ENCODE measurements at places on chromosomes 2 and 18. TPM values are rescaled to one million over a fixed set of nuclear protein-coding genes. Genes with fewer than 3 reads are reported as not detected.

Gene TNFRSF11A
- 6.3 TPM for total RNA-seq

Gene IL1RN
- 5.0 TPM for total RNA-seq

Gene VWC2L
- total RNA-seq: not detected

DNA sequence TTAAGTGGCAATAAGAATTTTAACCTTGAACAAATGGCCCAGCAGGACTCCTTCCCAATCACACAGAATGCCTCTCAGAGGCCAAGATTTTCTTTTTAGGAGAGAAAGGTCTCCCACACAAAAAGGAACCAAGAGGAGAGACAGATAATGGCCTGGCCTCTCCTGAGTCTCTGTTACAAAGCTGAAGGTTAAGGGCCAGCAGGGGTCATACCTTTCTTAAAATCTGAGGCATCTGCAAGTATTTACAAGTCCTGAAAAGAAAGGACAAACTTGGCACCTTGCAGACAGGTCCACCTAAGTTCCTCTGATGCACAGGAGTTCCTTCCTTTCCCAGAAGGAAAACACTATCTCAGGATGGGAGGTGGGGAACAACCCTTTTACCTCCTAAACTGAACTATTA is 142.3 kb downstream of the TMEM163 start:
- DNase-seq: no peak
- H3K27me3 ChIP-seq: no peaks in the 10 kb centered on the region
- no peak overlapping the region for H3K4me3 ChIP-seq
- no peaks in the 10 kb centered on the region for H3K36me3 ChIP-seq
- H3K27ac ChIP-seq: no peak overlapping the region

GRCh38 chr2:46485002-46485401 is 5.6 kb downstream of the TMEM247 start:
- no peak overlapping the region for H3K27ac ChIP-seq
- H3K36me3 ChIP-seq: no peaks in the 10 kb centered on the region
- no peak overlapping the region for H3K4me3 ChIP-seq
- peaks cover 24% of the 10 kb centered on the region for H3K4me1 ChIP-seq
- H3K27me3 ChIP-seq: no peaks in the 10 kb centered on the region

DNA sequence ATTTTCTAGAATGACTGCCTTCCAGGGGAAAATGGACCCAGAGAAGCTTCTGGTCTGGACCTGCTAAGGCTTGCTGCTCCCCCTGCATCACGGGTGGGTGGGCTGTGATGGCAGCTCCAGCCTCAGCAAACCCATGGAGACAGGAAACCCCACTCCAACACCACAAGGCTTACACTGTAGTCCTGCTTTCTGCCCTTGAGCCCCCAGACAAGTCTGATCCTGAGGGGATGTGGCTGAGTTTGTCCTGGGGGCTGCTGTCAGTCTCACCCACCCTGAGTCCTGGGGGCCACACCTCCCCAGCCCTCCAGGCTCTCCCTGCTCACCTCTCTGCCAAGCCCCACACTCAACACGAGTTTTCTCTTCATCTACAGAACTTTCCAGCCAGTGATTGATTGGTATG is 279.4 kb downstream of the EIPR1 start:
- peaks cover 100% of the 10 kb centered on the region for H3K27me3 ChIP-seq
- no peaks in the 10 kb centered on the region for H3K36me3 ChIP-seq
- no peaks in the 10 kb centered on the region for H3K4me1 ChIP-seq
- DNase-seq: no peak

DNA sequence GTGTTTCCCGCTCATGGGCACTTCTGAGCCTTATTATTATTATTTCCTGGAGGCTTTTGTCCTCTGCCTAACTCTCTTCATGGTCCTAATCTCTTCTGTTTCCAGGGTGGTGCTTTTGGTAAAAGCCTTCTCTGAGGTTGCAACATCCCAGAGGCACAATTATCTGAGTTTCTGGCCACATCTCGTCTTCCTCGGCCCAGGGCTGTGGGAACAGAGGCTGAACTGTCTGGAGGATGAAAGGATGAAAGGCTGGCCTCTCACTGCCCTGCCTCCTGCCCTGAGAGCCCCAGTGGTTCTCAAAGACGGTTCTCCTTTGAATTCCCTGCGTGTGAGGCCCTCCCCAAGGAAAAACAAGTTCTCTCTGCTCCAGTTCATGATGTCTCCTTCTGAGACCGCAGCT is 13.8 kb downstream of the GYPC start:
- H3K27me3 ChIP-seq: peaks cover 98% of the 10 kb centered on the region
- DNase-seq: no peak
- no peaks in the 10 kb centered on the region for H3K36me3 ChIP-seq
